ENCODE measurements at places on chromosomes 1 and 21. TPM values are rescaled to one million over a fixed set of nuclear protein-coding genes. Genes with fewer than 3 reads are reported as not detected.

Gene FRRS1
- total RNA-seq = 10.8 TPM

Gene CYP2J2
- total RNA-seq = not detected

Gene NBPF11
- total RNA-seq = 13.2 TPM

Gene NIBAN1
- 12.1 TPM for total RNA-seq

Gene CAMSAP2
- 32.4 TPM for total RNA-seq

Gene PKNOX1
- total RNA-seq = 8.5 TPM

Gene ANXA9
- not detected for total RNA-seq

Gene TAS1R1
- total RNA-seq = not detected

Gene PLA2G2D
- not detected for total RNA-seq

Gene KMO
- 2.9 TPM for total RNA-seq

Gene FCGR3B
- 2.4 TPM for total RNA-seq

Gene ST6GALNAC3
- total RNA-seq = 29.8 TPM

Gene FAAH
- total RNA-seq = 18.5 TPM

Gene LCE2C
- total RNA-seq = not detected

Gene PLD5
- total RNA-seq = not detected

Gene OXCT2
- total RNA-seq = 1.1 TPM

Gene CLCA1
- total RNA-seq = 0.16 TPM

Gene GRHL3
- not detected for total RNA-seq

Gene ATP1A4
- not detected for total RNA-seq

Gene TGFBR3
- total RNA-seq = 206 TPM

Gene EFCAB14
- total RNA-seq = 91.4 TPM

Gene C1orf210
- not detected for total RNA-seq

Gene GSTM4
- total RNA-seq = 16.7 TPM

Measured in subcutaneous adipose tissue (tissue), 4 donors.